ENCODE measurements at places on chromosomes 12 and 14. TPM values are rescaled to one million over a fixed set of nuclear protein-coding genes. Genes with fewer than 3 reads are reported as not detected.

DNA sequence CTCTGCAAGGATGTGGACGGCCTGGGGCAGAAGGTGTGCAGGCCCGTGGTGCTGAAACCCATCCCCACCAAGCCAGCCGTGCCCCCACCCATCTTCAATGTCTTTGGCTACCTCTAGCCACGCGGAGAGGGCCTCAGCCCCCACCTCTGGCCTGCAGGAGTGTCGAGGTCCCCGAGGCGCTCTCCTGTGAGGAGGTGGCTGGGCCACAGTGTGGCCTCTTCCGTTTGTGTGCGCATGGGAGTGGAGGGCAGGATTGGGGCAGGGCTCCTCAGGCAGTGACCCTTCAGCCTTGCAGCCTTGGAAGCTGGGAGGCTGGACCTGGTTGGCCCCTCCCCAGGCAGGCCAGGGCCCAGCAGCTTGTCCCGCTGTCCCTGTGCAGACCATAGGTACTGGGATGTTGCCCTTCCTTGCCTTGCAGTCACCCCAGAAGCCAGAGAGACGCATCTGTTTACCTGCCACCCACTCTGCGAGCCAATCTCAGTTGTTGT, 1.9 kb downstream of the FAM181A start:
- H3K27me3 ChIP-seq, result no peaks in the 10 kb centered on the region
- no peak for DNase-seq
- H3K36me3 ChIP-seq, result no peaks in the 10 kb centered on the region

DNA sequence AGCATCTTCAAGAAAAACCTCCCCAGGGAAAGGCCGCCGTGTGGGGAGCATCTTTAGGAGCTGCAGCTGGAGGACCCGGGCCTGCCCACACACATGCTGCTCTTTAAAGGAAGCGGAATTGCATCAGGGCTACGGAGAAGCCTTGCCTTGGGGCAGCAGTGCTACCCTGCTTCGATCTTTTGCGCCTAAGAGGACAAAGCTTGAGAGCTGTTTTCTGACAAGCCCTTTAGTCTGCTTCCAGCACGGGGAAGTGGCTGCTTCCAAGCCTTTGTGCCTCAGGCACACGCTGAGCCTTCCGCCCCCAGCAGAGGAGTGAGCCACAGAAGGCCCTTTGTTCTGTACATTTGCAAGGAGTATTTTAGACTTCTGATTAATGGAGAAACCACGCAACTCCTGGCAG, 31.5 kb downstream of the COA8 start:
- no peaks in the 10 kb centered on the region for H3K36me3 ChIP-seq
- H3K27me3 ChIP-seq, result no peaks in the 10 kb centered on the region
- H3K27ac ChIP-seq, result no peak overlapping the region
- H3K4me1 ChIP-seq, result peaks cover 4% of the 10 kb centered on the region
- no peak for DNase-seq

Gene MMP19
- 4.2 TPM for total RNA-seq

Gene ATL1
- 5.1 TPM for total RNA-seq

DNA sequence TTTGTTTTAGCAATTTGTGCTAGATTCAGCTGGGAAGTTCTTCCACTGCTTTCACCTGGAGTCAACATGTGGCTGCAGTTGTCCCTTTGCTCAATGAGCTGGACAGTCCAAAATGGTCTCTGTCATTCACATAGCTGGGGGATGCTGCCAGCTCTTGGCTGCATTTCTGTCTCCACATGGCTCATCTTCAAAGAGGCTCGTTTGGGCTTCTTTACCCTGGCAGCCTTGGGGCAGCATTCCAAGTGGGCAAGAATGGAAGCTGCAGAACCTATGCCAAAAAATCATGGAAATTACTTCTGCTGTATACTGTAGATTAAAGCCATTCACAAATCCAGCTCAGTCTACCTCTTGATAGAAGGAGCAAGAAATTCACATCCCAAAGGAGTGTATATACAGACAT, 199.1 kb downstream of the SLC5A8 start:
- H3K27ac ChIP-seq, result no peak overlapping the region
- no peaks in the 10 kb centered on the region for H3K36me3 ChIP-seq
- no peak overlapping the region for H3K4me3 ChIP-seq

DNA sequence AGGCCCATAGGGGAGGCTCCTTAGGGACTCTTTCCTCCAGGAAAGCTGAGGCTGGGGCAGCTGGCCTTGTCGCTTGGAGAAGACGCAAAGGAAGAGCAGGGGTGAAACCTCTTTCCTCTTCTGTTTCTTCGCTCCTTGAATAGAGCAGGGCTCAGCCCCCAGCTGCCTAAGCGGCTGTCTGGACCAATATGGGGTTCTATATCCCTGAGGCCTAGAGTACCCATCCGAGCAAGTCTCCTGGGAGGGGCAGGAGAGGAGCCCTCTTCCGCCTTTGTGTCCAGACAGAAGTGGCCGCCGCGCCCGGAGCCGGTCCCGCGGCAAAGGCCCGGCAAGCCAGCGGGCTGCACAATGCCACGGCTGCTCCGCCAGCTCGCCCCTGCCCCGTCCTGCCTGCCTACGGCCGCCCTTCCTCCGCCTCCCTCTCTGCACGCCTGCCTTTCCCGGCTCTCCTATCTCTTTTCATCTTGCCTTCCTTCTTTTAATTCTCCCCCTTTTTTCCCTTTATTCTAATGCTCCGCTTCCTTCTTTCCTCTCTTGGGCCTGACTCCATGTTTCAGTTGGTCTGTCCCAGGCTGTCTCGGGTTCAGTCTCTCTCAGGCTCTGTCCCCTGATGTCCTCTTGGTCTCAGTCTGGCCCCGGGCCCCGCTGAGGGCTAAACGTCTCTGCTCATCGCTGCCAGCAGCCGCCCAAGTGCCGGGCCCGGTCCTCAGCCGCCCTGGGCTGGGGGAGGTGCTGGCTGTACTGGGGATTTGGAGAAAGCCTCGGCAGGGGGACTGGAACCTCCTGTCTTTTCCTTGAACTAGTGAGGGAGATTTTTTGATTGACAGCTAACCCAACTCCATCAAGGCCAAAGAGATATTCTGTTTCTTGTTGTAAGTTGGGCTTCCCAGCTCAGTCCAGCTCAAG, 2.5 kb upstream of the HOXC9 start:
- no peaks in the 10 kb centered on the region for H3K36me3 ChIP-seq
- H3K4me1 ChIP-seq, result peaks cover 42% of the 10 kb centered on the region
- H3K27ac ChIP-seq, result no peak overlapping the region
- H3K27me3 ChIP-seq, result peaks cover 89% of the 10 kb centered on the region

DNA sequence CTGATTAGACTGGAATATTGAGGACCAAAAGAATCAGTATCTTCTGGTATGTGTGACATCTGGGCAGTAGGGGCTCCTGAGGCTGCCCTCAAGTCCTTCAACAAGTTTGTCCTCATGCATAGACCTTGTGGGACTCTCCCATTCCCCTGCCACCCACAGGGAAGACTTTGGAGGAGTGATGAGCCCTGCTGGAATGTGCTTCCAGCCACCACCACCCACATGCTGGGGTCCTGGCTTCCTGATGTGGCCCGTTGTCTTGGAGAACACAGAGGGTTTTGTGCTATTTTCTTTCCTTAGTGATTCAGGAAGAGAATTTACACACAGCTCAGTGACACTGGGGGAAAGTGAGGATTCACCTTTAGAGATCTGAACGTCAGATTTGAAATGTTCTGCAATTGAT, 29.2 kb upstream of the SEL1L start:
- no peak overlapping the region for H3K4me3 ChIP-seq
- no peaks in the 10 kb centered on the region for H3K27me3 ChIP-seq
- H3K4me1 ChIP-seq, result no peaks in the 10 kb centered on the region
- no peaks in the 10 kb centered on the region for H3K36me3 ChIP-seq
- H3K27ac ChIP-seq, result no peak overlapping the region

GRCh38 chr14:93958567-93959238, 17.7 kb downstream of the ASB2 start:
- H3K4me1 ChIP-seq, result peaks cover 4% of the 10 kb centered on the region
- H3K27me3 ChIP-seq, result no peaks in the 10 kb centered on the region
- no peak overlapping the region for H3K27ac ChIP-seq

DNA sequence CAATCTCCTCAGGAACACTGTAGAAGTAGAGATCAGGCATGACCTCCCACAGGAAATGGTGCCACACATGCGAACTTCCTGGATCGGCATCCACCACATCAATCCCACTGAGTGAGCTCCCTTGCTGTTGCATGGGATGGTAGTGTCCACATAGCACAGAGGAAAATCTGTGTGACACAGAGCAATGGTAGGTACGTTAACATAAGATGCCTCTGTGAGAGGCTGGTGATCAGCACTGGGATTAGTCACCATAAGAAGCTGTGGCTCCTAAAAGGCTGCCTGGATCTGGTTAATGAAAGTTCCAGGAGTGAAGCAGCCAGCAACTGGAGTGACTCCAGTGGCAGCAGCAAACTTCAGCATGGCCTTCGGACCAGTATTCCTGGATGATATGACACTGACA, 21.8 kb downstream of the WDHD1 start:
- H3K27me3 ChIP-seq, result no peaks in the 10 kb centered on the region
- no peak overlapping the region for H3K4me3 ChIP-seq
- H3K27ac ChIP-seq, result no peak overlapping the region
- no peaks in the 10 kb centered on the region for H3K4me1 ChIP-seq
- no peaks in the 10 kb centered on the region for H3K36me3 ChIP-seq
- DNase-seq, result no peak

- H3K27me3 ChIP-seq, result no peaks in the 10 kb centered on the region
- no peaks in the 10 kb centered on the region for H3K36me3 ChIP-seq
- no peak overlapping the region for H3K4me3 ChIP-seq
- DNase-seq, result no peak
- H3K27ac ChIP-seq, result no peak overlapping the region
Observed at GRCh38 chr14:101738703-101739320, 22.7 kb upstream of the PPP2R5C start.

Gene GPR135
- 7.4 TPM for total RNA-seq

GRCh38 chr12:2805143-2805520, 7.3 kb upstream of the ITFG2 start:
- no peak for DNase-seq
- peaks cover 19% of the 10 kb centered on the region for H3K4me1 ChIP-seq
- H3K27ac ChIP-seq, result no peak overlapping the region
- H3K36me3 ChIP-seq, result peaks cover 38% of the 10 kb centered on the region
- no peak overlapping the region for H3K4me3 ChIP-seq
- H3K27me3 ChIP-seq, result no peaks in the 10 kb centered on the region

- H3K4me1 ChIP-seq, result peaks cover 35% of the 10 kb centered on the region
- no peak overlapping the region for H3K4me3 ChIP-seq
- no peaks in the 10 kb centered on the region for H3K27me3 ChIP-seq
- DNase-seq, result peak; percentile 62
Observed at GRCh38 chr12:13179211-13180074, 17.1 kb upstream of the EMP1 start.

DNA sequence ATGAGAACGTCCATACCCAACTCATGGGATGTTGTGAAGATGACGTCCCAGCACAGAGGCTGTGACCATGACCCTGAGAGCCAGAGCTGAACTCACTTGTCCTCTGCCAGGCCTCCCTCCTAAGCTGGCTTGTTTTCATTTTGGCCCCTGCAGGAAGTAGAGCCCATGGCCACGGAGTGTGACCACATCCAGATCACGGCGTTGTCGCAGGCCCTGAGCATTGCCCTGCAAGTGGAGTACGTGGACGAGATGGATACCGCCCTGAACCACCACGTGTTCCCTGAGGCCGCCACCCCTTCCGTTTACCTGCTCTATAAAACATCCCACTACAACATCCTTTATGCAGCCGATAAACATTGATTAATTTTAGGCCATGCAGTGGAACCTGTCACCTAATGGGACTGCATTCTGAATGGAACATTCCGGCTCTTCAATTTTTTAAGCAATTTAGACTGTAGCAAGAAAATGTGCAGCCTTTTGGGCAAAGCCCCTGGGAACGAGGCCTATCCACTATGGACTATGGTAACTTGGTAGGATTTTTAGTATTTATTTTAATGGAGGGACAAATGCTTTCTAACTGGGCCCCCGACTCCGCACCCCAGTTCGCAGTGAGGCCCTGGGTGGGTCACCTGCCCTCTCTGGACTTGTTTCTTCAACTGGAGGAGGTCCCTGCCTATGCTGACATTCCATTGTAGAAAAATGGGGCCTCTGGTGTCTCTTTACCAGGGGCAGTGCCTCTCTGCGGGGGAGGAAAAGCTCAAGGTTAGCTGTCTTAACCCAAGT, 19.6 kb downstream of the OTUB2 start:
- DNase-seq, result no peak
- no peak overlapping the region for H3K27ac ChIP-seq
- H3K27me3 ChIP-seq, result no peaks in the 10 kb centered on the region
- peaks cover 47% of the 10 kb centered on the region for H3K36me3 ChIP-seq
- no peaks in the 10 kb centered on the region for H3K4me1 ChIP-seq

Gene SMCO3
- 0.89 TPM for total RNA-seq

Gene DTD2
- 40.0 TPM for total RNA-seq

Gene SLC6A13
- total RNA-seq, result 8.8 TPM

DNA sequence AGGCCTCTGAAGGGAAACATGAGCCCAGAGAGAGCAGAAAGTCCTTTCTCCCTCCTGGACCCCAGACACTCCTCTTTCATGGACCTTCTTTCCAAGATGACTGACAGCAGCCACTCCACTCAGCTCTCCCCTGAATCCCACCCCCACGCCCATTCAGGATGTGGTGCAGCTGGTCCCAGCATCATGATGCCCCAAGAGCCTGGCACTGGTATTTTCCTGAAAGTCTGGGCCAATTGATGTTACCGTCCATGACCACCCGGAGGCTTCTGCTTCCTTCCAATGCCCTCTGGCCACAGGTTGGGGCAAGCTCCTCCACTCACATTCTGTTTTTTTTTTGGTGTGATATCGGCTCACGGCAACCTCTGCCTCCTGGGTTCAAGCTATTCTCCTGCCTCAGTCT, 112.6 kb downstream of the CALM1 start:
- no peaks in the 10 kb centered on the region for H3K27me3 ChIP-seq
- H3K27ac ChIP-seq, result peak overlapping the region; percentile 88
- peaks cover 50% of the 10 kb centered on the region for H3K4me1 ChIP-seq
- no peak overlapping the region for H3K4me3 ChIP-seq

Gene EMP1
- total RNA-seq, result 475 TPM

Gene VTI1B
- 178 TPM for total RNA-seq

DNA sequence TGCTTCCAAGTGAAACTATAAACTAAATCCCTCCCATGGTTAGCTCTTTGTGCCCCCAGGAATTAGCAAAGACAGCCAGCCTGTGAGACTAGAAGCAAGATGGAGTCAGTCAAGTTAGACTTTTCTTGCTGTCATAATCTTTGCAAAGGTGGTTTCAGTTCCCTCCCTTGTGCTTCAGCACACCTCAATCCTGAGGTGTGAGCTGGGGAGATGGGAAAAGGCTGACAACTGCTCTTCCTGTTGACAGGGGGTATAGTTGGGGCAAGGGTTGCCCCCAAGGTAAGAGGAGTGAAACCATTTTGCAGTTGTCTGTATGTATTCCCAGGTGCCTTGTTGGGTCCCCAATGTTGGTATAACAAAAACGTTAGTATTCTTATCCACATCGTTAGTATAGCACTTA, 12.3 kb upstream of the CPM start:
- no peak overlapping the region for H3K27ac ChIP-seq
- no peak for DNase-seq
- no peaks in the 10 kb centered on the region for H3K27me3 ChIP-seq
- no peak overlapping the region for H3K4me3 ChIP-seq
- no peaks in the 10 kb centered on the region for H3K36me3 ChIP-seq
- no peaks in the 10 kb centered on the region for H3K4me1 ChIP-seq

GRCh38 chr12:49875115-49875720, 28.5 kb downstream of the FAIM2 start:
- H3K4me1 ChIP-seq, result peaks cover 19% of the 10 kb centered on the region
- DNase-seq, result no peak
- H3K4me3 ChIP-seq, result no peak overlapping the region
- no peak overlapping the region for H3K27ac ChIP-seq
- H3K36me3 ChIP-seq, result no peaks in the 10 kb centered on the region
- no peaks in the 10 kb centered on the region for H3K27me3 ChIP-seq

Measured in thyroid gland (tissue), 4 donors.